ENCODE measurements at places on chromosomes 2 and 18.

GRCh38 chr18:36459203-36459602, 161.7 kb downstream of the FHOD3 start:
- no peak for DNase-seq

DNA sequence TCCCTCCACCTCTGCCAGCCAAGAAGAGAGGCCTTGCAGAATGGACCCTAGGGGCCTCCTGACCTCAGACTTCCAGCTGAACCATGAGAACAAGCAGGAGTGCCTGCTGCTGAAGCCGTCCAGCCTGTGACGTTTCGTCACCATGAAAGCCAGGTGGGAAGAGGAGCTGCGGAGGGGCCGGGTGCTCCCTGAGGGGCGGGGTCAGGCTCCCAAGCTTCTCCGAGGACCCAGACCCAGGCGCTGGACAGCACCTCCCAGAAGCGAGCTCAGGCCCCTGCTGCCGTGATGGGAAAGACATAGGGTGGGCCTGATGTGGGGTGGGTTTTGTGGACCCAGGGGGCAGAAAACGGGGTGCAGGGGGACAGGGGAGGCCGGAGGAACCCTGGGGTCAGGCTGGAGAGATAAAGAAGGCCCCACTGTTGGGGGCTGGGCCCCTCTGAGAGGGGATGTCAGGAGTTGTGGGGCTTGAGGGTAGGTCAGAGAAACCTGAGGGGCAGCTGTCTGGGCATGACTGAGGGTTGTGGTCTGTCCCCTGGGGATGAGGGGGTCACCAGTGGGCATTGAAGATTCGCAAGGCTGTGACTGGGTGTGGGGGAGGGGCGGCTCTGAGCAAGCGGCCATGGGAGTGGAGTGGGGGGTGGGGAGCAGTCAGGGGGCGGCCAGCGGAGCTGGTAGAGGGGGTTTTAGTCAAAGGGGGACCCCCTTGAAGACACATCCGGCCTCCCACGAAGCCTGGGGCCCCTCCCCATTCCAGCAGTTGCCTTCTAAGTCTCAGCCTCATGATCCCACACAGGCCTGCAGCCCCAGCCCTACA, 73.4 kb upstream of the ODC1 start:
- DNase-seq = no peak

DNA sequence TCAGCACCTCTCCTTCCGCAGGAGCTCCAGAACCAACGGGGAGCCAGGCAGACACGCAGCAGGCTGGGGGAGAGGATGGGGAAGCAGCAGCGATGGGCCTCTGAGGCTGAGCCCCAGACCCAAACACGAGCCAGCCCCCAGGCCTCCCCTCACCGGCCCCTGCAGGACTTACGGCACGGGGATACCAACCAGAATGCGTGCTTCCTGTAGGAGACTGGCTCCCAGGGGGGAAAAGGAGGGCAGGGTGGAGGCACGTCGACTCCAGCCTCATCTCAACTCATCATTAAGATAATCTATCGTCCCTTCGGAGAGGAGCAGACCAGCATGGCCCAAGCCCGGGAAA, 495.1 kb upstream of the MYT1L start:
- DNase-seq = no peak

DNA sequence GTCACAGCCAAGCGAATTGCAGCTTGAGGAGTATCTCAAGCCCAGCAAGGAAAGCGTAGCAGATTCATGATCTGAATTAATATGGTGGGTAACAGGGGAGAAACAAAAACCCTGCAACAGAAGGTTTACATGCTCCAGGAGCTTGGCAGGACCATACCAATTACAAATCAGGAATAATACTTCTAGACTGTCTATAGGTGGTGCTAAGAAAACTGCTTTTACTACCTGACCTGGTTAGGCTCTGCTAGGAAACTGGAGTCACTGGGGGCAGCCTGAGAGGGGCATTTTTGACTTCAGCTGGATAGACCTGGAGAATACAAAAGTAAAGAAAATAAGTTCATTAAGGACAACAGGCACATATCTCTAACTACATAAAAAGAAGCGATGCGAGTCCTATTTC, 24.6 kb upstream of the SPOPL start:
- no peak for DNase-seq

DNA sequence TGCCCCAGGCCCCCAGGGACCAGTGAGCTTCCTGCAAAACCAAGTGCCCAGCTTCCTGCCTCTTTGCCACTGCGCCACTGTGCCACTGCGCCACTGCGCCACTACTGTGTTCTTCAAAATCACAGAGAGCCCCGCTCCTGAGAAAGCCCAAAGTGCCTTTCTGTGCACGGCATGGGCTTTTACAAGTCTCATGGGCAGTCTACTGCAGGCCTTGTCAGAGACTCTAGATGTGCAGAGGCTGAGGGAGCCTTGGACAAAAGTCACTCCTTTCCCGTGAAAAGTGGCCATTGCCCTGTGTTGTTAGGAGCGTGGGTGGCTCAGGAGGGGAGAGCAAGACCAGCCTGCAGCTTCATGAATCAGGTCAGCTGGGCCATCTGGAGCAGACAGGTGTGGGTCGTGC, 180.5 kb downstream of the SMAD7 start:
- DNase-seq = no peak

DNA sequence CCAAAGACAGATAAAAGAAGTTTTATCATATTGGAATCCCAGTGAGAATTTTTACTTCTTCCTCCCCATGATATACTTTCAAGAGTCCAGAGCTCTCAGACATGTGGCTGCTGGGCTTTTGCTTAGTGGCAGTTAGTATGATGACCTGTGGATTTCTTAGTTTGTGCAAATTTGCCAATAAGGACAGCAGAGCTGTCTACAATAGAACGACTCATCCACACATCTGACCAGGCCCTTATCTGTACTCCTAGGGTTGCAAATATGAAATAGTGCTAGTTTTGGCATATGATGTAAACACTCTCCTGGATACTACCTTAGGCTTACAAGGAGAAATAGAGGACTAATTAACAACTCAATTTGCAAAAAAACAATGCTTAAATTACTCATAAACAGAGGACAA, 758.4 kb upstream of the TMEFF2 start:
- no peak for DNase-seq

GRCh38 chr2:195533771-195534642, 123.0 kb upstream of the SLC39A10 start:
- DNase-seq = no peak

- no peak for DNase-seq
Measured at GRCh38 chr2:191678437-191679100, 633 bp downstream of the NABP1 start.

- DNase-seq = no peak
Measured at GRCh38 chr2:190763100-190763499, 114.2 kb downstream of the NAB1 start.

All from cortex of kidney (tissue), 1 donor.